ENCODE measurements at places on chromosomes 3 and 15. TPM values are rescaled to one million over a fixed set of nuclear protein-coding genes. Genes with fewer than 3 reads are reported as not detected.

DNA sequence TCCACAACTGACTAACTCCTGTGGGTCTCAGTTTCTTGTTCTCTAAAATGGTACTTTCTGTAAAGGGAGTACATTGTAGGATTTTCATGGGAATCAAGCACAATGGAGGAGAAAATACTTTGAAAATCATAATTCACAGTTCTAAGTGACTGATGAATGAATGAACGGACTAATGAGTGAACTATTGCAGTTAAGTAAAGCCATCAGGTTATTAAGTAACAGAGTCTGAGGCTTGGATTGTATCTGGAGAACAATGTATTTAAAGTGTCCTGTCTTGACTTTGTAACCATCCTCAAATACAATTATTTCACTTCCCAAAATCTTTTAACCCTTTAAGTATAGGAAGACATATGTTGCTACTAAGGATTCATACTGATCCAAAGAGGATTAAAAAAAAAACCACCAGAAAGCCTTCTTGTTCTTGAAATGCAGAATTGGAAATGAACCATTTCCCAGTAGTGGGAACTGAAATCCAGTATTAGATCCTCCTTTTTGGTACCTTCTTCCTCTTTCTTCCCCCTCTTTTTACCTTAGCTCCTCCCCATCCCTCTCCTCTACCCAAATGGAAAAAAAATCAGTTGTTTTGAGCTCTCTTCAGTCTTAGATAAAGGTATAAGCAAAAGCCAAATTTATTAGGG lies 13.2 kb upstream of the BCL6 start:
- no peak for DNase-seq

- DNase-seq = no peak
Measured at GRCh38 chr3:53486961-53487654, 7.3 kb upstream of the CACNA1D start.

- no peak for DNase-seq
Measured at GRCh38 chr3:156543043-156543555, 11.8 kb downstream of the SSR3 start.

GRCh38 chr15:100924436-100924835 lies 5.3 kb downstream of the LRRK1 start:
- DNase-seq = no peak

DNA sequence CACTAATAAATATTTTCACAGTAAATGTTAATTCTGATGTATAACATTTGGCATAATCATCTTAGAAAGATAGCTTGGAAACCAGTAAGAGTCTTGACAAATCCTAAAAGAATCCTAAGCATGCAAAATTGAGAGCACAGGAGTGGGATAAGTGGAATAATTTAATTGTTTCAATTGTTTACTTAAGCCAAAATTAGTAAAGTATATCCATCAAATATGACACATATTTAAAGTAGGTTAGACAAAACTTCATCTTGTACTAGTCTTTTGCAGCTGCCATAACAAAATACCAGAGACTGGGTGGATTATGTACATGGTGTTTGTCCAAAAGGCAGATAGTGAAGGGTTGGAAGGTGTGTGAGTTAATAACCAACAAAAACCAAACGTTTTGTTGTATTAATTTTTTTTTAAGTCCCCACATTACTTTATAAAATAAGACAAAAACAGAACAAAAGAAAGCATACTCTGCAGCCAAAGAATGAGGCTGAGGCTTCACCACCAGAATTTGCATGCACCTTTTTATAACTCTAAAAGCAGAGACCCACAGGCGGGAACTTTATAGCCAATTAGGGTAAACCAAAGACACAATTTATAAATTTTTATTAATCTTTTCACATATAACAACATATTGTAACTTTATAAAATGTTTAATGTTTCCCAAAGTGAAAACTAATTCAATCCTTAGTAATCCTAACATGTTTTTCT lies 41.9 kb upstream of the CD200R1L start:
- no peak for DNase-seq

- DNase-seq = no peak
Measured at GRCh38 chr3:136835813-136836510, 17.0 kb downstream of the SLC35G2 start.

DNA sequence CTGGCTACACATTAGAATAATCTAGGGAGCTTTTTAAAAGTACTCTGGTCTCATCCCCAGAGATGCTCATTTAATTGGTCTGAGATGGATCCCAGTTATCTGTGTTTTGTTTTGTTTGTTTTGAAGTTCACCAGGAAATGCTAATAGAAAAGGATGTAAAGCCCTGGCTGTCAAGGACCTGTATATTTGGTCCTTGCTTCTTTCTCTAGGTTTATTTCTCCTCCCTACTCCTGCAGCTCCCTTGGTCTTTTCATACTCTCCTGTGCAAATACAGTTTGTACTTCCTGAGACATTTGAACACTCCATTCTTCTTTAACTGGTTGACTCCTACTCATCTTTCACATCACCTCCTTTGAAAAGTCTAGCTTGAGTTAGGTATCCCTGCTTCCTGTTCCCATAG lies 3.3 kb downstream of the PIK3CA start:
- DNase-seq = no peak

DNA sequence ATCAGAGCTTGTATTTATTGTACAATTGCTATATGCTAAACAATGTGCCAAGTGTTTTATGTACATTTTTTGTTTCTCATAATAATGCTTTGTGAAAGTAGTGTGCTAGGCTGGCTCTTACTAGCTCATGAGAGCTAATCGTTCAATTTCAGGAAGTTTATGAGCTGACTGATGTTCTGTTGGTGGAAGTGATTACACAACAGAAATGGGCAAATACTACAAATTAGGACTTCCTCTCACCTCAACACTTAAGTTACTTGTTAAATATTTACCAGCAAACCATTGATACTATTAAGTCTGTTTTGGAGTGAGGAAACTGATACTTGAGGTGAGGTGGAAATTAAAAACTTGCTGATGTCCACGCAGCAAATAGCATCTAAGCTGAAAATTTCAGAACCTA lies 32.3 kb downstream of the SLC9C1 start:
- no peak for DNase-seq

DNA sequence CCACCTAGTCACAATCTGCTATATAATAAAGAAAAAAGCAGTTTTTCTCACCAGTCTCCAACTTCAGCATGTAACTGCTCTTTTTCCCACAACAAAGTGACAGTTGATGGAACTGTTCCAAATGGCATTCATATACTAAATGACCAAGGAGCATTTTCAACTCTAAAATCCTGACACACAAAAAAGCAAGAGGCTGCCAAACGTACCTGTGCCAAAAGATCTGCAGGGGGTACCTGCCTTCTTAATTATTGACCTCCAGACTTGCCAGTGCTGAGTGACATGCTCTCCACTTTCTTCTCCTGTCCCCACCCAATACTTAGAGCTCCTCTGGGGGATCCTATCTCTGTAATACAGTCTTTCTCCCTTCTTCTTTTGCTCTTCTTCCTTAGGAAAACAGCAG lies 18.0 kb downstream of the ZBED2 start:
- no peak for DNase-seq

DNA sequence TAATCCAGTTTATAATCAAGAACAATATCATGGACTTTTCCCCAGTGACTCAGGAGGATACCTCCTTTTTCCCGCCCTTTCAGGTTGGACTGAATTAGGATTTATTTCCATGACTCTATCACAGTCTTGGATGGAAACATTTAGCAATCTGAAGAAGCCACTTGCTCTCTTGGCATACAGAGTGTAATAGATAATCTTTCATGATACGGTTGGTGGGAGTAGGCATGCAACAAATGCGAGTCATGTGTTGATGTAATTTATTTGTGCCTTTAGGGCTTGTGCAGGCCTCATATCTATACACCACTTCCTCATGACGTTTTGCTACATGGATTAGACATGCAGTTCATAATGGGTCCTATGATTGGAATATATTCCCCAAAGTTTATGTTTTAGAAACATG lies 54.2 kb upstream of the MCTP2 start:
- no peak for DNase-seq

- no peak for DNase-seq
Measured at GRCh38 chr3:184703657-184704056, 8.2 kb downstream of the MAGEF1 start.

GRCh38 chr3:34886443-34886842 lies 752.9 kb upstream of the ARPP21 start:
- DNase-seq = no peak

DNA sequence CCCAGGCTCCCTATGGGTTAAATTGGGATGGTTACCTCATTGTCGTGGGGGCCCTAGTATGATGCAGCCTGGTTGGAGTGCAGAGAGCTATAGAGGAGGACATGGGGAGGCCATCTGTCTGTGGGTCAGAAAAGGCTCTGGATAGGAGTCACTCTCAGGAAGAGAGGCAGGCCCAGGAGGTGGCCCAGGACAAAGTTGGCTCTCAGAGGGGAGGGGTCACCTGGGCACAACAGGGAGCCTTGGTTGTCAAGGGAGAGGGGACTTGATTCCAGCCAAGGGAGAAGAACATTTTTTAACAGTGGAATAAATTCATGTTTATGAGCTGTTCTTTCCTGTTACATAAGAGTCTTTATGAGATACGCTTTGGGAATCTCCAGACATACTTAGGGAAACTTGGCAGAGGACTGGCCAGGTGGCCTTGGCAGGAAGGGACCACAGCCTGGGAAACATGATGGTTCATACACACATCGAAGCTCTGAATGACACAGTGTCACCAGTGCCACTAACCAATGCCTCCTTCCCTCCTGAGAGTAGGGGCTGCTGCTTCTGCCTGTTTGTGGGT lies 27.5 kb upstream of the LCTL start:
- DNase-seq = no peak

GATM gene
- 0.53 TPM for total RNA-seq

Measured in HT-29 (cell line).